ENCODE measurements at places on chromosomes 7 and 10.

- no peak for DNase-seq
Observed at GRCh38 chr7:102895602-102896001, 17.2 kb upstream of the LRRC17 start.

- DNase-seq, result no peak
Observed at GRCh38 chr10:87546971-87547413, 42.3 kb downstream of the MINPP1 start.

GRCh38 chr7:28125431-28126409 lies 54.9 kb downstream of the JAZF1 start:
- DNase-seq, result no peak

DNA sequence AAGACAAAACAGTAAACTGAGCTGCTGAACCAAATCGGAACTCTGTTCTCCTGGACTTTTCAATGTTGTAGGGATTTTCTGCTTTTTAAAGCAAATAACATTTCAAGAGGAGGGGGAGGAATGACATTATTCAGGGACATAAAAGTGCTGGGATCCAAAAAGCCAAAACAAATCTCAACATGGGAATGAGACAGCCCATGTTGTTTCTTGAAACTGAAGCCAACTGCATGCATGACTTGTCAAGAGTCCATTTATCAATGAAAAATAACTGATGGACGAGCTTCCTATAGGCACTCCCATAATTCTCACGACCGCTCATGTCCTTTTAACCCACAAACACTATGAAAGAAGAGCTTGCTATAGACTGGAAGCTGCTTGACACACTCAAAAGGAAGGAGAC lies 27.8 kb downstream of the FAM53B start:
- no peak for DNase-seq

DNA sequence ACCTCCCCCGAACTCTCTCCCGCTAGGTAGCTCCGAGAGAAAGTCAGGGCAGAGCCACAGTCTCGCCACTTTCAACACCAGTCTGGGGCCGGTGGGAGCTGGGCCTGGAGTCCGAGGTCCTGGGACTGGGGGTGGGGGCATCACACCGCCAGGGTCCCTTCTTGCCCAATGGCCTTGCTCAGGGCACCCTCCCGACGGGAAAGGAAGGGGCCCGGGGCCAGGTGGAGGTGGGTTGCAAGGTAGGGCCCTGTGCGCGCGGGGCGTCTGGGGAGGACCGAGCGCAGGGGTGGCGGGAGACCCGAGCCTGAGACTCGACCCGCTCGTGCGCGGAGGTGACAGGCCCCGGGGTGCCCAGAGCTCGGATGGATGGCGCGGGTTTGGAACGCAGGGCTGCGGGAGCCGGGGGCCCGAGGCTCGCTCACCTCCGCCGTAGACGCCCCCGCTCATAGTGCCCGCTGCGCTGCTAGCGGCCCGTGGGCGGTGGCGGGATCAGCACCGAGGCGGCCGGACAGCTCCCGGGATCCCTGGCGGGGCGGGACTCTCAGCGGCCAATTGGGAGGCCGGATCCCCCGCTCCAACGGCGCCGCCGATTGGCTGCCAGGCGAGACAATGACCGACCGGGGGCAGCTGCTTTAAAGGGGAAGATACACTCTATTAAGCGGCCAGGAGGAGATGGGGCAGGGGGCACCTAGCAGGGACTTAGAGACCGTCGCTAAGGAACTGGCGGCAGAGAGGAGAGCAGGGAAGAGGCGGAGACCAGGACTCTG lies at the start of gene ACTL6B:
Gene ACTL6B (minus strand): TSS at position 541 of the 767 bp plus-strand sequence. CDS start 94 bp downstream, at position 447.
- DNase-seq, result peak; percentile 9

DNA sequence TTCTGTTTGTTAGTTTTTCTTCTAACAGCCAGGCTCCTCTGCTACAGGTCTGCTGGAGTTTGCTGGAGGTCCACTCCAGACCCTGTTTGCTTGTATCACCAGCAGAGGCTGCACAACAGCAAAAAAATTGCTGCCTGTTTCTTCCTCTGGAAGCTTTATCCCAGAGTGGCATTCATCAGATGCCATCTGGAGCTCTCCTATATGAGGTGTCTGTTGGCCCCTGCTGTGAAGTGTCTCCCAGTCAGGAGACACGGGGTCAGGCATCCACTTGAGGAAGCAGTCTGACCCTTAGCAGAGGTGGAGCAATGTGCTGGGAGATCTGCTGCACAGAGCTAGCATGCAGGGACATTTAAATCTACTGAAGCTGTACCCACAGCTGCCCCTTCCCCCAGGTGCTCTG lies 26.7 kb upstream of the CROT start:
- peak; percentile 4 for DNase-seq

DNA sequence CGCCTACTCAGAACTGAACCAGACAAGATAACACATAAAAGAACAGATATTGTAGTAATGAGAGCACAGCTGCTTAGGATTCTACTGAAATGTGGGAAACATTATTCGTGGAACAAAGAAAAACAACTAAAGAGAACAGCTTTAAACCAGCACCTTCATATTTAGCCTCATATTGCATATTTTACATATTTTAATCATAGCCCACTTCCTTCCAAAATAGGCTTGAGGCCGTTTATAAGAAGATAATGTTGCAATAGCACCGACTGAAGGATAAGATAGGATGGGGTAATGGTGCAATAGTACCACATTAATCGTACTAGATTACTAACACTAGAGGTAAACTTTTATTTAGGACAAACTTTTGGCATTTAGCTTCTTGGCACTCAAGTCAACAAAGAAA lies 71.3 kb downstream of the KCND2 start:
- no peak for DNase-seq

- no peak for DNase-seq
Observed at GRCh38 chr10:78513330-78513729, 479.7 kb downstream of the RPS24 start.

DNA sequence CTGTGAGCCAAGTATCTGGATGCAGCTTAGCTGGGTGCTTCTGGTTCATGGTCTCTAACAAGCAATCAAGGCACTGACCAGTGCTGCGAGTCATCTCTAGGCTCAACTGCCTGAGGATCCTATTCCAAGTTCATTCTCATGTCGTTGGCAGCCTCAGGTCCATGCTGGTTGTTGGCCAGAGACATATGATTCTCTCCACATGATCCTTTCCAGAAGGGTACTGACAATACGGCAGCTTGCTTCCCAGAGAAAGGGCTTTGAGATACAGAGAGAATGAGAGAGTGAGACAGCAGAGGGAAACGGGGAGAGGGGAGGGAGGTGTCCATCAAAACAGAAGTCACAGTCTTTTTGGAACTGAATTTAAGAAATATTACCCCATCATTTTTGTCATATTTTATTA lies 405.6 kb downstream of the XPNPEP1 start:
- DNase-seq, result no peak

- no peak for DNase-seq
Observed at GRCh38 chr10:98041352-98042043, 11.1 kb upstream of the CRTAC1 start.

- DNase-seq, result no peak
Observed at GRCh38 chr10:72323771-72324191, 30.9 kb downstream of the DNAJB12 start.

DNA sequence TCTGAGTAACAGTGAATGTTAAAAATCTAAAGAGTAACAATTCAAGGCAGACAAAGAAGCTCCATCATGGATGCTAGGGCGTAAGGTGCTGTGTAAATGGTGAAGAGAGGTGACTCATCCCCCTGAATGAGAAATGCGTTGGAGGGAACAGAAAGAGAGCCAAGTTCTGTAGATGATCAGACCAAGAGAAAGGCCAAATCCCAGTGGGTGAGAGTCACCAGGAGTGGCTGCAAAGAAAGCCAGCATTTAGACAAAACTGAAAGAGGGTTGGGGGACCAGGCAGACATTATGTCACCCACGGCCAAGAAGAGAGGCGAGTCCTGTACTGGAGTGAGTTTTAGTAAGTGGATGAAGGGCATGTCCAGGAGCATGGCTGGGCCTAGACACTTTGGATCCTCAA lies 153.1 kb downstream of the TRIL start:
- no peak for DNase-seq

DNA sequence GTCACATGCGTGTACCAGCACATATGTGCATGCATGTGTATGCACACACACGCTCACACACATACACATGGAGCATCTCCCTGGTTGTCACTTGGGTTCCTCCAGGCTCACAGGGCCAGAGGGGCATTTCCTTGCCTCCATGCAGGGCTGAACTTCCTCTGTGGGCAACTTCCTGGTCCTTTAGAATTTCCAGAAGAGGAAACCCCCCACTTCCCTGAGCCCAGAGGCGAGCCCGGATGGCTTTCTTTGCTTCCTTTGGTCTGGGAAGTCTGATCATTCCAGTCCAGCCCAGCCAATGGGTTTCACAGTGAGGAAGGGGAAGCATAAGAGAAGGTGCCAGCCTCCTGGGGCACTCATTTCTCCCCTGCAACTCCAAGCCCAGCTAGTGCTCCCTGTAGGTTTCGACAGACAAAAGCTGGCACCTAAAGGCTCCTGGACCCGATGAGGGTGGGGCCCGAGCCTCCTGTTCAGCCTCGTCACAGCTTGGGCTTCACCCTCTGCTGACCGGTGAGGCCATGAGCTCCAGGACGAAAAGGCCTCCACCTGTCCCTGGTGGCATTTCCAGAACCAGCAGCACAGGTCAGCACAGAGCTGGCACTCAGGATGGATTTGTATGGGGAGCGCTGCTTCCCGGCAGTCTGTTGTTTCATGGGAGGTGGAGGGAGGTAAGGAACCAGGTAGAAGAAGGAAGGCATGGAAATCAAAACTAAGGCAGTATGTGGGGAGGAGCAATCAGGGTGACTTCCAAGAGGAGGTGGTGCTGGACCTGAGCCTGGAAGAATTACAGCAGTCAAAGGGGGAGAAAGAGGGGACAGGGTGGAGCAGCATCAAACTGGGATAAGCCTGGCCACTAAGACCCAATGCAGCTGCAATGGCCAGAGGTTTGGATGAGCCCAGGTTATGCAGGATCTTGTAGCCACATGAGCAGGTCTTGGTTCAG lies 23.7 kb downstream of the BTBD16 start:
- no peak for DNase-seq

DNA sequence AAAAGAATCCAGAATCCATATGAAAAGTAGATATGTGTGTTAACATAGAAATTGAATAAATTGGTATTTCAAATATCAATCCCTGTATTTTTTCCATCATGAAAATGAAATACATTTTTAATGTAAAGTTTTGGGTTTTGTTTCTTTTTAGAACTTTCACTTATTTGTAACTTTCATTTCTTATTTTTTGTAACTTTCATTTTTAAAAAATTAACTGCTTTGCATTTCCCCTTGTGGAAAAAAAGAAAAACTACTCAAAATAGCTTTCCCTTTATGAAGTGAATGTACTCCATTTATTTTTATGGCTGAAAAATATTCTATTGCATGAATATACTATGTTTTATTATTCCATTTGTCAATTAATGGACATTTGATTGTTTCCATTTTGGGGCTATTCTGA lies 75.6 kb upstream of the SMNDC1 start:
- no peak for DNase-seq

GRCh38 chr7:2645274-2645868 lies 13.6 kb downstream of the TTYH3 start:
- DNase-seq, result no peak

- DNase-seq, result no peak
Observed at GRCh38 chr10:33199731-33200232, 134.7 kb downstream of the NRP1 start.

DNA sequence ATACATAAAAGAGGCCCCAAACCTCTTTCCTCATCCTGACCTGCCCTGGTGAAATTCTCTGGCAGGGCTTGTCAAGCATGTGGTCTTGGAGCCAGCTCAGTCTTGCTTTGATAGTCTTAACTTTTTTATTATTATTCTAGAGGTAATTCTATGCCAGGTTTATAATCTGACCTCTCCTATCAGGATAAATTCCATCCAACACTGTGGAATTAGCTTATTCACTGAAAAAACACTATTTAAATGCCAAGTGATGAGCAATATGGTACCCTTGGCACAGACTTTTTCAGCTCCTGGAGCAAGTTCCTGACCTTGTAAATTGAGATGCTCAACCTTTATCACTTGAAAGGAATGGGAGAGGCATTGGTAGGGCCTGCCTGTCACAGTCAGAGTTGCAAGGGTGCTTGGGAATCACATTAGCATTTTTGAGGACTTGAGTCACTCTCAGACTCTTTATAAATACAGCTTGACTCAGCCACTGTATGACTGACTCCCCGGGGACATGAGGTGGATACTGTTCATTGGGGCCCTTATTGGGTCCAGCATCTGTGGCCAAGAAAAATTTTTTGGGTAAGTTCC lies at the start of gene CPA4:
Gene CPA4 (plus strand): TSS at position 480 of the 576 bp plus-strand sequence. CDS start 20 bp downstream, at position 500.
- no peak for DNase-seq

DNA sequence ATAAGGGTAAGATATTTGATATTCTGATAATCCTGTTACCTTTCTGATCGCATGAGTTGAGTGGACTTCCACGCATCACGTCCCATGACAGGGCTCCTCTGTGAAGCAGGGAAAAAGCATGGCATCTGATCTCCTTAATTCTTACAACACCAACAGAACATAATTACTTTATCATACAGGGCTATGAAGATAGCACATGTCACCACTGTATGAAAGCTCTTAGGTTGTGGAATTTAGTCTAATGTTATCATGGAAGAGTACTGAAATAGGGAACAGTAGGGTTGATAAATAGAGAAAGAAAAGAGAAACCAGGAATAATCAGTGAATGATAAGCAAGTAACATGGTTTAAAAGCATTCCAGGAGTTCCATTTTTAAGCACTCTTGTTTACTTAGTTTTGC lies 212.0 kb downstream of the CACNB2 start:
- DNase-seq, result no peak

- no peak for DNase-seq
Observed at GRCh38 chr7:102300643-102301221, 14.1 kb downstream of the SH2B2 start.

DNA sequence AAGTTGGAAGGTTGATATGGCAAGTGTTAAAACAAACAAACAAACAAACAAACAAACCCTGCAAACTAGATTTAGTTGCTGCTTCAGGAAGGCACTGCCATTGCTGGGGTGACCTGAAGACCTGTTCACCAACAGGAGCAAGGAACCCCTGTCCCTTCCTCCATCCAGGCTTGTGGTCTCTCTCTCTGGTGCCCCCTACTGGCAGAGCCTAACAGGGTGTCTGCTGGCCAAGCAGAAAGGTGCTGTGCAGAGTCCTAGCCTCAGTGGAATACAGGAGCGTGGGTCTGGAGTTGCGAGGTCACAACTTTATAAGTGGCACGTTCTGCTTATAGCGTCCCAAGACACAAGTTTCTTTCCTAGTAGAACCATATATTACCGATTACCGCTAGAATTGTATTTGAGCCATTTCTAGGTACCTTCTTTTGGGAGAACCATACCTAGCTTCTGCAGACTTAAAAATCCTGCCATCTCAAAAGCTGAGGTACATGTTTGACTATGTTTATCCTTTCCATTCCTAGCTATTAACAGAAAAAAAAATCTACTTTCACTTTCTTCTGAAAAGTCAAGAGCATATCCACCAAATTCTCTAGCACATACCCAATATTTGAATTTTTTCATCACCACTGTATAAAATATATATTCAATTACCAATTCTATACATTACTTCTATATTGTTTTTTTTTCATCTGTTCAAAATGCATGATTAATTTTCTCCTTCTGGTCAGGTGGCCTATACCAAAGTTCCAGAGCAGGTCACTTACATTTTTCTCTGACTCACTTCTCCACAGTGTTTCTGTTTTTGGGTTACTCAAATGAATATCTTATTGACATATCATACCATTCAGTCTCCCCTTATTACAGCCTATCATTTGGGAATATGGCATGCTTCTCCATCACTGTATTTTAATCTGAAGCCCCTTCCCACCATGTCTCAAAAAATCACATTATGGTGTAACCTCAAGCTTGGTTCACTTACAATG lies 29.1 kb upstream of the CALD1 start:
- peak; percentile 43 for DNase-seq

Measured in activated effector memory CD4-positive, alpha-beta T cell treated with Interleukin-2 at 50 U/mL for 16 hours (primary cell).